ENCODE measurements at places on chromosomes 3 and 15.

- peak; percentile 30 for DNase-seq
These were observed 21.5 kb downstream of the FAM174B start for GRCh38 chr15:92634060-92634459.

DNA sequence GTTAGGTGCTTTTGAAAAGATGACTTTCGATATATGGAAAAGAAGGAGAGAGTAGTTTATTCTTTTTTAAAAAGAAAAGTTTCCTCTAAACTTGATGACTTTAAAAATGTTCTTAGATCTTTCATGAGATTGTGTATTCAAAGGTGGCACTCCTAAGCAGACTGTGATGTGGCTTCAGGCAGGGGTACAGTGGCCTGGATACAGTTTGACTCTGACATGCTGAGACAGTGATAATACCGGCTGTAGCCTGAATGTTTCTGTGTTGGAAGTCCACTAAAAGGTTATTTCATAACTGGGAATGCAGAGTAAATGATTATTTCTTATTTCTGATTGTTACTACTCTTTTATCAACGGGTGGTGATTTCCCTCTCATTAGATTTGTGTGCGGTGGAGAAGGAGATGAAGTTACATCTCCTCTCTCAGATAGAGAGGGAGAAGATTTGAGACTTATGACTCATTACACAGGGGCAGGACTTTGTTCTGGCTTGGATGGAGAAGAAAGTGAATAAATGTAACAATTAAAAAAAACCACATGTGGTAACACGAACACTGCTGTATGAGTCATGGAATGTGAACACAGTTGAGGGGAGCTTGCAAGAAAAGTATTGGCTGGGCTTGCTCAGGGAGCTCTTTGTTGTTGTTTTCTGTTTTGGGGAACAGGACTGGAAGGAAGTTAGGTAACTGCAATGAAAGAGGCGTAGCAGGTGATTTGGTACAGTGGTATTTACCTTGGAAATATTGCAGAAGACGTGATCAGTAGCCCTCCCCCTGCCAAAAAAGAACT lies 21.6 kb downstream of the SPTSSB start:
- DNase-seq, result no peak

GRCh38 chr3:14376348-14377043 lies 25.9 kb upstream of the SLC6A6 start:
- DNase-seq, result peak; percentile 73

GRCh38 chr3:83524901-83525300 lies 1433.9 kb upstream of the CADM2 start:
- no peak for DNase-seq

- no peak for DNase-seq
These were observed 3.0 kb downstream of the SNTN start for GRCh38 chr3:63655519-63655918.
